ENCODE measurements at places on chromosomes 6 and 20.

GRCh38 chr6:74733830-74734620 is 471.8 kb downstream of the COL12A1 start:
- no peak for DNase-seq

- DNase-seq = no peak
These were observed 29.7 kb upstream of the GNRH2 start for GRCh38 chr20:3013771-3014170.

DNA sequence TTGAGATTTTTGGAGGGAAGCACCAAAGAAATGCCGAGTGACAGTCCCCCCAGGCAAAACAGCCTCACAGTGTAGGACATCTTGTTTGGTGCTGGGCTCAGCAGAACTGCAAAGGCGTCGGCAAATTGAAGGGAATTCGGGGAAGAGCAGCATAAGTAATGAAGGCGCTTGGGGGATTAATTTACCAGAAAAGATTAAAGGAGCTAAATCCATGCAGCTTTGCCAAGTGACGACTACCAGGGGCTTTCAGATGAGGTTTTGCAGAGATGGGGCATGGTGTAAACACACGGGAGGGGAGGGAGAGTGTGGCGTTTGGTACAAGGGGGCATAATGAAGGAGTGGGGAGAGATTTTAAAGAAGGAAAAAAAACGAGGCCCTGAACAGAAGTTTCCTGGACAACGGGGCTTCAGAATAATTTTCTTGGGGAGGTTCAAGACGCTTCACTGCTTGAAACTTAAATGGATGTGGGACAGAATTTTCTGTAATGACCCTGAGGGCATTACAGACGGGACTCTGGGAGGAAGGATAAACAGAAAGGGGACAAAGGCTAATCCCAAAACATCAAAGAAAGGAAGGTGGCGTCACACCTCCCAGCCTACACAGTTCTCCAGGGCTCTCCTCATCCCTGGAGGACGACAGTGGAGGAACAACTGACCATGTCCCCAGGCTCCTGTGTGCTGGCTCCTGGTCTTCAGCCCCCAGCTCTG is 45.4 kb upstream of the CDH22 start:
- DNase-seq = no peak

- DNase-seq = no peak
These were observed 30.3 kb downstream of the PLCG1 start for GRCh38 chr20:41167481-41168253.

DNA sequence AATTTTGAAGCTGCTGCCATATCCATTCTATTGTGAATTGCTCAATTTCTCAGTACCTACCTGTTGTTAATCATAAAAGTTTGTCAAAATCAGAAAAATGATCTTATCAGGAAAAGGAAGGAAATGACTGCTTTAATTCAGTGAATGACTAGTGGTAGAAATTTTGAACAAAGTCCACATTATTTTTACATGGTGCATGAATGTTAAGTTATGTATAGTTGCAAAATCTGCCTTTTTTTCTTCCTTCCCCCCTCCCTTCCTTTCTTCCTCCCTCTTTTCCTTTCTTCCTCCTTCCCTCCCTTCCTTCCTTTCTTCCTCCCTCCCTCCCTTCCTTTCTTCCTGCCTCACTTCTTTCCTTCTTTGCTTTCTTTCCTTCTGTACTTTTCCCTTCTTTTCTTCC is 127.1 kb upstream of the TSHZ2 start:
- no peak for DNase-seq

DNA sequence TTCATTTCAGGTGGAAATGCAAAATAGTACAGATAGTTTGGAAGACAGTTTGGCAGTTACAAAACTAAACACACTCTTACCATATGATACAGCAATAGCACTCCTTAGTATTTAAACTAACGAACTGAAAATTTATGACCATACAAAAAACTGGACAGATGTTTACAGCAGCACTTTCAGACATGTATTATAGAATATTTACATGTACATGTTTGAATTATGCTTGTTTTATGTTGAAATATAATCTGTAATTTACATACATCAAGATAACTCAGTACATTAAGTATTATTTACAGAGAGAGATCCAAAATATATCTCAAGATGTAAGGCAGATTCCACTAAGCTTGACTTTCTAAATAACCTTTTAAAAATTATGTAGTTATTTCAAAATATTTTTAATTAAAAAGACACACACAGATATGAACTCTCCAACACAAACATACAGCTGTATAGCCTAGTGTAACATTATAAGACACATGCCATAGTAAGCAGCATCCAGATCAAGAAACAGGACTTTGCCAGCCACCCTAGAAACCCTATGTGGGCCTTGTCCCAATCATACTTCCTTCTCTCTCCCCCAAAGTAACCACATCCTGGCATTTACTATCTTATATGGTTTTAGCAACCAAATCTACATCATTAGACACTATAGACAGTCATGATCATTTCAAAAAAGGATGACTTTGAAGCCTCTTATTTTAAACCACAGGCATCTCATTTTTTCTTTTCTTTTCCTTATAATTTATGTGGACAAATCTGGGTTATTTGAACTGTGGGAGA is 82.2 kb downstream of the MAN1A1 start:
- no peak for DNase-seq

GRCh38 chr6:28217890-28218289 is 7.2 kb upstream of the ZSCAN9 start:
- DNase-seq = no peak

GRCh38 chr6:138728662-138729061 is 44.9 kb upstream of the CCDC28A start:
- no peak for DNase-seq

- DNase-seq = no peak
These were observed 31.5 kb downstream of the PDE7B start for GRCh38 chr6:135883045-135883444.

GRCh38 chr20:10402938-10403608 is 30.9 kb downstream of the MKKS start:
- DNase-seq = no peak

DNA sequence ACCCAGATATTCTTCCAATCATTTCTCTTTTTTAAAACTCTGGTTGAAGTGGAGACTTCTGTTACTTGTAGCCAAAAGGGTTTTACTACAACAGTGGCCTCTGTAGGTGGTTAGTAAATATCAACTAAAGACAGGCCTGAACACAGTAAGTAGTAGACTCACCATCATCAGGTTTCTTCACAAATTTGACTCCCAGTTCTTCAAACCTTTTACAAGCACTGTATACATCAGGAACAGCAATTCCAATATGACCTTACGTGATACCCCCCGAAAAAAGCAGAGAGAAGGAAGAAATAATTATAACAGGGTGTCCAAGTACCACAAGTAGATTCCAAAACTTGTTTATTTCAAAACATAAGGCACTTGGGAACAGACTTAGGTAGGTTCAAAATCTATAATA is 21.1 kb downstream of the GLO1 start:
- DNase-seq = no peak

DNA sequence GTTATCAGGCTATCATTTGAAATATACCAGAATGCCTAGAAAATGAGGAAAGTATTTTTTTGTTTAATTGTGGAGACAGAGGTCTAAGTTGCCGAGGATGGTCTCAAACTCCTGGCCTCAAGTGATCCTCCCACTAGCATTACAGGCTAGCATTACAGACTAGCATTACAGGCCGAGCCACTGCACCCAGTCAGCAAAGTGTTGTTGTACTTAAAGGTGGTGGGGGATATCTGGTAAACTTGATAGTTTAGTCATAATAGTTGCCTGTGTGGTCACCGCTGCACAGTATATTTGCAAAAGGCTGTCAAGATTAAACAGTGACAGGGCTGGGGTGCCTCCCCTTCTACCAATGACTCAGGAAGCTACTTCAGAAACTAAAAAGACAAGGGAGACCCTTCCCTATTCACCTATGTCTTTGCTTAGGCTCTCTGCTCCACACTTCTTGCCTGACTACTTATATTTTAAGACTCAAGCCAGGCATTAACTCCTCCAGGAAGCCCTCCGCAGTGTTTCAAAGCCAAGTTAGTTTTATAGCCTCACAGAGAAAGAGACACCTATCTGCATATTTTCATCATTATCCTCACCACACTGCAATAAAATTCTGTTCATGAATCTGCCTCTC is 3.1 kb upstream of the AKIRIN2 start:
- no peak for DNase-seq

GRCh38 chr20:39874049-39874893 is 814.8 kb downstream of the MAFB start:
- peak; percentile 24 for DNase-seq

GRCh38 chr20:31948008-31948407 is 3.8 kb downstream of the PDRG1 start:
- no peak for DNase-seq

- DNase-seq = no peak
These were observed 4.0 kb upstream of the FRMD1 start for GRCh38 chr6:168082860-168083513.

- no peak for DNase-seq
These were observed 4.5 kb upstream of the TREM2 start for GRCh38 chr6:41167173-41167963.

DNA sequence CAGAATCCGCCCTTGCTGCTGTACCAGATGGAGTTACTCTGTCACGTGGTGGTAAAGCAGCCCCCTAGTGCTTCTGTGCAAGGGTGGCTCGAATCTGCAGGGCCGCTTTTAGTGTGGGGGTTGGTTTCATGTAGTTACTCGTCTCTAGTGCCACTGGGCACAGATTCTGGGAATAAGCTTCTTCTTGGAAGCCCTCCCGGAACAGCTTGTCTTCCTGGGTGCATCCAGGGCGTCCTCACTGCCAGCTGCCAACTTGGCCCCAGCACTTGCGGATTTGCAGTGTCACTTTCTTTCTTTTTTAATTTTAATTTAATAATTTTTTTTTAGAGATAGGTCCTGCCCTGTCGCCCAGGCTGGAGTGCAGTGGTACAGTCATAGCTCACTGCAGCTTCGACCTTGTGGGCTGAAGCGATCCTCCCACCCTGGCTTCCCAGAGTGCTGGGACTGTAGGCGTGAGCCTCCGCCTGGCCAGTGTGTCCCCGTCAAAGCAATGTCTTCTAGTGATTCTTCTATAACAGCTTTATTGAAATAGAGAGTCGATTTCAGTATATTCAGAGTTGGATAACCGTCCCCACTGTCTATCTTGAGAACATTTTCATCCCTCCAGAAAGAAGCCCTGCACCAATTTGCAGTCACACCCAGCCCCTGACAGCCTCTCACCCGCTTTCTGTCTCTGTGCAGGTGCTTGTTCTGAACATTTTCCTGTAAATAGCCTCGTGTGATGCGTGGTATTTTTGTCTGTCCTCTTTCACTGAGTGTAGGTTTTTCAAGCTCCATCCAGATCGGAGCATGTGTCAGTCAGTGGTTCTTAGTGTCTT is 25.9 kb downstream of the PYGB start:
- peak; percentile 88 for DNase-seq

- no peak for DNase-seq
These were observed 37.1 kb downstream of the FRMD1 start for GRCh38 chr6:168041928-168042327.

DNA sequence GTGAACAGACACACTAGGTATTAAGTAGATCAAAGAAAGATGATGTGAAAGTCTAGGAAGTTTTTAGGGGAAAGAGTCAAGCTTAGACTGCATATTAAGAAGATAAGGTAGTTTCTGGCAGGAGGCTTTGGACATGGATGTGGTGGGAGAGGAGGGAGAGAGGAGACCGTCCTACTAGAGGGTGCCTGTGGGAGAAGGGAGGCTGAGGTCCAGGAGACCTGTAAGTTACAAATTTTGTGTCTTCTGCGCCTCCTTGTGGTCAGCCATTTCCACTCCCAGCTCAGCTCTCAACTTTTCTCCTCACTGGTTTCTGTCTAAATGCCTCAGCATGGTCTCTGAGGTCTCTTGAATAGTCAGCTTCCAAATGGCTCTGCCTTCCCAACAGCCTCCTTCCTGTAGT is 193.5 kb downstream of the UNC5CL start:
- no peak for DNase-seq

GRCh38 chr6:164121527-164121926 is 707.0 kb downstream of the QKI start:
- DNase-seq = no peak

DNA sequence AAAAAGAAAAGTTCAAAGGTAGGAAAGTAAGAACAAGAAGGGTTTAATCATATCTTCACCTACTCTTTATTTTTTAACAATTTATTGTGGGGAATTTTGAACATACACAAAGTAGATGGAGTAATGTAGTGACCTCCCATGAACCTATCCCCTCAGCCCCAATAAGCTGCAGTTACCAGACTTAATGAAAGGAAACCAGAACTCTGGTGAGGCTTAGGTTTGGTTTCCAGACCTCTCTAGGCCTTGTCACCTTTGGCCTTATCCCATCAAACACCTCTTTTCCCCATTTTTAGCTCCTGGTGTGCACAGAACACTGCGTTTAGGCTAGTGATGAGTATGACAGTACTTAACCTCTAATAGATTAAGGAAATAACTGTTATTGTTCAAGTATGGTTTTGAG is 42.0 kb downstream of the CBFA2T2 start:
- no peak for DNase-seq

- DNase-seq = no peak
These were observed 408.1 kb upstream of the MARCKS start for GRCh38 chr6:113449051-113449450.

- no peak for DNase-seq
These were observed 18.6 kb downstream of the FAM83B start for GRCh38 chr6:54865091-54865631.

DNA sequence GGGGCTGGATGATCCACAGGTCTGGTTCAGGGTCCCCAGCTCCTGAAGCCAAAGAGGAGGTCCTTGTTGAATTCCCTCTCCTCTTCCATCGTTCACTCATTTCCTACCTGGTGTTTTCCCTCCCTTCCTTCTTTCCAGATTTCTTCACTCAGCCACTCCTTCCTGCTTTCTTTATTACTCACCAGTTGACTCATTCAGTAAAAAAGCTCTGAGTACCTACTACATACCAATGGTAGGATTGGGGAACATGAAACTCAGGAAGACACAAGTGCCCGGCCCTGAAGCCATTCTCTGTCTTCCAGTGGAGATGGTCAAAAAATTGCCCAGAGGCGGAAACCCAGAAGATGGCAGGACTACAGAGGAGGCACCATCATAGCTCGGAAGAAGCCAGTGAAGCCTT is 11.9 kb upstream of the NSFL1C start:
- DNase-seq = no peak

GRCh38 chr6:16450821-16451220 is 212.4 kb downstream of the GMPR start:
- DNase-seq = no peak

DNA sequence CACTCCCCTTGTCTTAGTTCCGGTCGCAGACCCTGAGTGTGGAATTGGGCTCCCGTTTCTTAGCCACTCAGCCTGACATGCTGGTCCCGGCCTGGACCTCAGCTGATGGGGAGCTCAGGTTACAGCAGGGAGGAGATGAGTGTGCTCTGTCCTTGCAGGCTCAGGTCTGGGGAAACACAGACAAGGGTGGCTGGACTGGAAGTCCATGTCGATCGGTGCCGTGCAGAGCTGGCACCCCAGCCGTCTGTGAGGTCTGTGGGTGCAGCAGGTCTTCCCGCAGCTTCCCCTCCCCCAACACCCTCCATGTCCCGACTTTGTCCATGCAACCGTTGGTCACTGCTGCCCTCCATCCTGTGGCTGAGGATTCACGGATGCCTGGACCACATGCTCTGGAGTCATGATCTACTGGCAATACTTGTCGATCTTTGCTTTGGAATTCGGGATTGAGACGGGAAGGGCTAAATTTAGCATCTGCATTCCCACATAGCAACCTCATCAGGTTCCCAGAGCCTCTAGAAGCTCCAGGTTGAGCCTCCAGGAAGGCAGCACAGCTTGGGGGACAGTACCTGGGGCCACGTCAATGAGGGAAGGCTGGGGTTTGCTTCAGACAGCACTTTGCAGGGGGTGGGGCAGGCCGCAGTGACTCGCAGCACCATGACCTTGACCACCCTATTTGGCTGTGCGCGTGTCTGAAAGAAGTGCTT is 118.8 kb downstream of the PSMB1 start:
- DNase-seq = no peak

Data from NCI-H524 treated with DMSO at 0.1 percent for 48 hours (cell line).